ENCODE measurements at places on chromosomes 1 and 21.

DNA sequence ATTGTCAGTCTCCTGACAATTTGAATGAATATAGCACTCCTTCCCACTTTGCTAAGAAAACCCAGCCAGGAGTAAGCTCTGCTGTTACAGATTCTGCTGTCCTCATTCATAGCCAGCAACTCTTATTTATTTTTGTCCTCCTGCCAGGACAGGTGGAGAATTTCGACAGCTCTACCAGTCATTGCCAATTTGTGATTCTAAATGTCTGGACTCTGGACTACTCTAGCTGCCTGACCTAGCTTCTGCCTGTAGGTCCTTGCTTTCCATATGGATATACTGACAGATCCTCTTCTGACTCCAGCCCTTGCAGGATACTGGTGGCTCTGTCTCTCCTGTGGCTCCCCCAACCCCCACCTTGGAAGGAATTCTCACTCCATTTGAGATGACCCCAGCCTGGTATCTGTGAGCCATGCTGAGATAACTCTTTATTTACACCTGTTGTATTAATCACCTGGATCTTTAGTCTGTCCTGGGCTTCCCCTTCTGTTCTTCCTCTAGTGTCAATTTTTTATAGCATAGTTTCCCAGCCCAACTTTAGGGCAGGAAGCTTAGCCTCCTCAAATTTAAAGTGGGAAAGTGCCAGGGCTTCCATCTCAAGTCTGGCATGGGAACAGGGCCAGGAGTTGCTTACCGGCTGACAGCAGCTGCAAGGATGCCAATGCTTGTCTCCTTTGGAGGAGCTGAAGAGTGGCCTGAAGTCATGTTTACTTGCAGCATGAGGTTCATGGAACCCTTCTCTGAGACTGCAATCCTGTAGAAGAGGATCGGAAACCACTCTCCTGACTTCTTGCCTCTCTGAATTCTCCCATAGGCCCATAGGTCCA is 6.7 kb downstream of the PM20D1 start:
- no peak for DNase-seq

GRCh38 chr1:236176337-236177336 is 34.3 kb downstream of the GPR137B start:
- no peak for DNase-seq

DNA sequence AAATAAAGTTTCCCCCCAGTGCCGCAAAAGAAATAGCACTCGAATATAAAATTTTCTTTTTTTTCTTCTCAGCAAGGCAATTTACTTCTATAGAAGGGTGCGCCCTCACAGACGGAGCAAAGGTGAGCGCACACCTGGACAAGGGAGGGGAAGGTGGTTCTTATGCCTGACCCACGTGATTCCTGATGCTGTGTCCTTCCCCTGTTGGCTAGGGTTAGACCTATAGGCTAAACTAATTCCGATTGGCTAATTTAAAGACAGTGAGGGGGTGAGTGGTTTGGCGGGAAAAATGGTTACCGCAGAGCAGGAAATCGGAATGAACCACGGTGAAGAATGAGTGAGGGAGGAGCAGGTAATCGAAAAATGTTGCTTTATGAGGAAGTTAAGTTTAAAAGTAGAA is 607 bp upstream of the FAAH start:
- DNase-seq, result no peak

- no peak for DNase-seq
Measured at GRCh38 chr1:235014756-235015155, 113.9 kb downstream of the TOMM20 start.

GRCh38 chr1:193237381-193237978 is 51.1 kb upstream of the B3GALT2 start:
- no peak for DNase-seq

- DNase-seq, result no peak
Measured at GRCh38 chr1:19312782-19313635, 883 bp downstream of the SLC66A1 start.

GRCh38 chr1:204742676-204743251 is 57.2 kb upstream of the LRRN2 start:
- no peak for DNase-seq

DNA sequence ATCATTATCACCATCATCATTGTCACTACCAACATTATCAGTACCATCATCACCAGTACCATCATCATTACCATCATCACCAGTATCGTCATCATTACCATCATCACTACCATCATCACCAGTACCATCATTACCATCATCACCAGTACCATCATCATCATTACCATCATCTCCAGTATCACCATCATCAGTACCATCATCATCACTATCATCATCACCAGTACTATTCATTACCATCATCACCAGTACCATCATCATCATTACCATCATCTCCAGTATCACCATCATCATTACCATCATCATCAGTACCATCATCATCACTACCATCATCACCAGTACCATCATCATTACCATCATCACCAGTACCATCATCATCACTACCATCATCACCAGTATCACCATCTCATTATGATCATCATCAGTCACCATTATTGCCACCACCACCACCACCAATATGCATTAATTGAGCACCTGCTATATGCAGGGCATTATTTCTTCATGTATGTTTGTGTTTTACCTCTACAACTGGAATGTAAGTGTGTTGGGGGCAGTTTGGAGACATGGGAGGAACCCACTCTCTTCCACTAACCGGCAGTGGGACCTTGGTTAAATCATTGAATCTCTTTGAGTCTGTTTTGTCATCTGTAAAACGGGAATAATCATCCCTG is 7.0 kb downstream of the ZBTB8B start:
- no peak for DNase-seq

- DNase-seq, result no peak
Measured at GRCh38 chr1:165287781-165288180, 68.7 kb downstream of the LMX1A start.

GRCh38 chr1:165635823-165636222 is 4.8 kb downstream of the MGST3 start:
- DNase-seq, result no peak

- DNase-seq, result no peak
Measured at GRCh38 chr1:228697207-228698016, 37.9 kb upstream of the RHOU start.

DNA sequence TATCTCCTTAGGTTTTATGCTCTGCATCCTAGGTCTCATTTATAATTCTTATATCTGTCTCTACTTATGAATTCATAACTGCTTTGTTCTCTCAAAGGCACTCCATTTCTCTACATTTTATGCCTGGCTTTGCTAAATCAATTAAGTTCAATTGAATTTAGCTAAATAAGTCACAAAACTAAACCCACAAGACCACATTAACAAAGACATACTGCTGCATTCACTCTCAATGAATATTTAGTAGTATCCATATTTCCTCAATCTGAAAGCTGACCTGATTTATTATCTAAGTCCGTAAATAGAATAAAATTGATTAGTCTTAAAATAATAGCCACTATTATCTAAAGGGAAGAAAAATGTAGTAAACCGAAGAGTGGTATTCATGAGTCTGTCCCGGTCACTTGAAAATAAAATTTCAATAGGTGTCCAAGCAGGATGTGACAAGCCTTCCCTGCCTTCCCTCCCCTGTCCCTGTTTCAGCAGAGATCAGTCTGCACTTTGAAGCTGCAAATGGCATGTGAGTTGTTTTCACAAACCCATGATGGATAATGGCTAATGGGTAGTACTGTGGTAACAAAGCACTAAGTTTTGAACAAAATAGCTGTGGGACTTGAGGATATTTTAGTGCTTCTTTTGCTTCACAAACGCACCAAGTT is 295.0 kb upstream of the NCAM2 start:
- DNase-seq, result no peak

DNA sequence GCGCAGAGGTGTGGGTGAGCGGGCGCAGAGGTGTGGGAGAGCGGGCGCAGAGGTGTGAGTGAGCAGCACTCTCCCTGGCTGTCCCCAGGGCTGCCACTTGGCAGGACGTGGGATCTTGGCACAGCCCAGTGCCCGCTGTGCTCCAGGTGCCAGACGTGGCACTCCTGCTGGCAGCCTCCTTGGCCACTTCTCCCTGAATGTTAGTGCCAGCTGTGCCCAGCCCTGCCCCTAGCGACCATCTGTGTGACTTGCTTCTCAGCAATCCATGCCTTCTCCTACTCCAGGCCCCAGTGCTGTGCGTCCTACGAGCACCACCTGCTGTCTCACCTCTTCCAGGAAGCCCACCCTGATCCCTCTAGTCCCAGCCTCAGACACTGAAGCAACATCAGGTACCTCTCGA is 30.5 kb downstream of the KRTAP10-1 start:
- no peak for DNase-seq

GRCh38 chr1:184632415-184633175 is 122.1 kb downstream of the EDEM3 start:
- no peak for DNase-seq

GRCh38 chr1:20358761-20359263 is 68.1 kb downstream of the VWA5B1 start:
- DNase-seq, result no peak

DNA sequence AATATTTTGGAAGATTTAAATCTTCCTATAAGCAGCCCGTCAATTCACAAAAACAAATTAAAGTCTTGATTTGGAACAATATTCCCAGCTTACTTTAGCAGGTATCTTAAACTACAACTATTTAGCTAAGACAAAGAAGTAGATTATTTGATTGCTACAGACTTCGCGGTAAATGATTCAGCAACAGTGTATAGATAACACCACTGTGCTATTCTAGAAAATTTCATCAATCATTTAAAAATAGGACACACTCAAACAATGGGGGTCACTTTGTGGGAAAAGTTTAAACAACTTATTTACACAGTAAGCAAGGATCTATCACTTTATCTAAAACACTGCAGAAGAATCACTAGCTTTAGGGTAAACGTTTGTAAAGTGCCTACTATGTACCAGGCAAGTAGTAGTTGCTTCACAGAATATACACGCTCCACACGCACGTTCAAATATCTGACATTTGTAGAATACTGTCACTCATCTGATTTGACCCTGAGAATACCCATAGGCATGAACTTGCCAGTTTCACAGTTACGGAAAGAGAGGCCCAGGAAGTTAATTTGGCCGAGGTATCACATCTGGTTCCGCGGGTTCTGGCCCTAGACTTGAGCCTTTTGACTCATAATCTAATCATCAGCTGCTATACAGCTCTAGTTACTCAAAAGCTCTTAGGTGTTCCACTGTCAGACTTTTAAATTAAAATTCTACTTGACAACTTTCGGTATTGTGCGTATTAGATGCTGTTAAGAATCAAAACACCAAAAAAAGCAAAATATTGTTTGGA is 876 bp downstream of the DENND2C start:
- no peak for DNase-seq
